ENCODE measurements at places on chromosomes 5 and 9.
A peak's percentile ranks its signal among the peaks of the same experiment; 100 is the strongest.

DNA sequence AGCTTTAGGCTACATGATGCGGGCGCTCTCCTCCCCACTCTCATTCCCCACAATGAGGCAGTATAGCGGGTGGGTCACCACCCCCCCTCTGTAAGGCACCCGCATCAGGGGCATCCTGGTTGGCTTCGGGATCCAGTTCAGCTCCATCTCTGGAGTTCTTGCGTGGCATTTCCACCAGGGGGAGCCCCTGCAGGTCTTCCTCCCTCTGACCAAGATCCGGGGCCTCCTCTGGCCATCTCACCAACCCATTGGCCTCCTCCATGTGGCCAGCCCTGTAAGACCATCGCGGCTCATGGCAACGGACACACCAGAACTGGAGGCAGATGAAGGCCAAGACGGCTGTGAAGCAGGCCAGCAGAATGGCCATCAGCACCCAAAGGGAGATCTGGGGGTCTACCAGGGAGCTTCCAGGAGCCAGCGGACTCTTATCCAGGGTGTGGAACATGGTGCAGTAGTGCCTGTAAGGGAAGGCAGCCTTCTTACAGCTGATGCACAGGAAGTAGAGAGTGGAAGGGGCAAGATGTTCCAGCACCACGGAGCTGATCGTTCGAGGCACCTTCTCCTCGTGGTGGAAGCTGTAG is 77.0 kb downstream of the CYFIP2 start:
- no peak for DNase-seq

DNA sequence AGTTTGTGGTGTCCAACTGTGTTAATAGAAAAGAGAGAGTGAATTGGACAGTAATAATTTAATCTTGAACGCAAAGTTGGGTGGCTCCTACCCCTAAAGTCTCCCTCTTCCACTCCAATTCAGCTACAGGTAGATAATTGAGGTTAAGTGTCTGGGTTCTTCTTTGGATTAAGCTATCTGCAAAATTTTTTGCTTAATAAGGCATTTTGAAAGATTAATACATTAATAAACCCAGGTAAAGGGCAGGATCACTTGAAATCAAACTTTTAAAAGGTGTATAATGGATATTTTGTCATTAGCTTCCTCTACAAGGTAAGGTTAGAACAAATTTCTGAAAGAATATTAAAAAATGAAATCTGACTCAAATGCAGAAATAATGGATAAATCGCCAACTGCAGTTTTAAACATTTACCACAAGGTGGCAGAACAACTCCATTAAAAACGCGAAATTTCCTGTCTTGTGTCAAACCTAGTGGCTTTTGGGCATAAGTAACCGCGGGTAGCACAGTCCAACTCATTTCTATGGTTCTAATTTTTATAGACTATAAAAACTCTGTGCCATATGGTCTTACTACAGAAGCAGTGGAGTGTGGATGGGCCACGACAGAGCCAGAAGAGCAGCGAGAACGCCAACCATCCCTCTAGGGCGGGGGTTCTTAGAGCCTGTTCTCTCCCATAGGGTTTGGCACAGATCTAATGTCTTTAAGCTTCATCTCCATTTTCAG is 276.5 kb downstream of the ARHGEF28 start:
- no peak for DNase-seq

- no peak for DNase-seq
These were observed 427.8 kb downstream of the KDM4C start for GRCh38 chr9:7185612-7186011.

DNA sequence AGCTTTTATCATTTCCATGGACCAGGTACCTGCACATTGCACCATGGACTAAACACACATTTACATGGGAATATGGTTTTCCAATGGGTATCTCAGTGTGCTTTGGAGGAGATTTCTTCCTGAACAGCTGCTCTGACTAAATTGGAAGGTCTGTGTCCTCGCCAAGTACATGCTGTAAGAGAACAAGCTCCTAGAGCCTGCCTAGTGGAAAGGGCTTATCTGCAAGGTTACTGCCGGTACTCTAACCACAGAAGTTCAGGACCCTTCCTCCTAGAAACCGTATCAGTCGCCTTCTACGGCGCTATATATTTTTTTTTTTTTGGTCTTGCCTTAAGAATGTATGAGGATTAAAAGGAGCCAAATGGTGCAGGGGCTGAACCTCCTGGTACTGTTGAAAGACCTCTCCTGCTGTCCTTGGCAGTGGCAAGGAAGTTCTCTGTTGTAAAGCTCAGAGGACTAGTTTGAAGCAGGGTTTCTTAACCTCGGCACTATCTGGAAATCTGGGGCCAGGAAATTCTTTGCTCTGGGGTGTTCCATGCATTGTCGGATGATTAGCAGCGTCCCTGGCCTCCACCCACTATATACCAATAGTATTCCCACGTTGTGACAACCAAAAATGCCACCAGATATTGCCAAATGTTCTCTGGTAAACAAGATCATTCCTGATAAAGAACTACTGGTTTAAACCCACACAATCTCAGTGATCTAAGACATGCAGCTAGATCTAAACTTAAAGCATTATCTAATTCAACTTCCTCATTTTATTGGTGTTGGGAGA is 107.4 kb downstream of the FBXO38 start:
- no peak for DNase-seq

GRCh38 chr5:60143942-60144549 is 250.5 kb upstream of the PDE4D start:
- DNase-seq = no peak

DNA sequence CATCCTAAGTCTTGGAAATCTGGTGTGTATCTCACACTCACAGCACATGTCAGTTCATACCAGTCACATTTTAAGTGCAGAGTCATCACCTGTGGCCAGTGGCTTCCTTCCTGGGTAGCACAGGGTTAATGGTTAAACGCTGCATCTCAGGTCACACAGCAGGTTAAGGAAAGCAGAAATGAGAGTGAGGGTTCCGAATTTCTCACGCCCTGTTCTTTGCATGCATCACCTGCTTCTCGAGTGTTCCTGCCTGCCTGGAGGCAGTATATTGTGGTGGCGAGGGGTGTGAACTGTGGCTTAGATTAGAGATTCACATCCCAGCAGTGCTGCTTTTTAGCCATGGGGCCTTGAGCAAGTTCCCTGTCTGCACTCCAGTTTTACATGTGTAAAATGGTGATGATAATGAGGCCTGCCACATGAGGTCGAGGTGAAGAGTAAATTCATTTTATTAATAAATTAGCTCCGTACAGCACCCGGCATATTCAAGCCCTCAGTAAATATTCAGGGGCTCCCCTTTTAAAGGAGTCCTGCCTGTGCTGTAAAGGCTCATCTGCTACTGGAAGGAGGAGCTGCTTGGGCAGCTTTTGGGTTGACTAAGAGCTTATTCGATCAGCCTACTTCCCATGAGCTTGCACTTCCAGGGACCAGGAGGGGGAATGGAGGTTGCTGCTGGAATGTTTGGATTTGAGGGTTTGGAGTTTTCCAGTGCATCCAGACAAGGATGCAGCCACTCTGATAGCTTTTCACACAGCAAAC is 61.1 kb upstream of the SAP30L start:
- DNase-seq = no peak

GRCh38 chr9:35912791-35913400 is 3.6 kb downstream of the SPAAR start:
- DNase-seq = no peak

- DNase-seq = no peak
These were observed 6.2 kb downstream of the IL17B start for GRCh38 chr5:149372932-149373331.

DNA sequence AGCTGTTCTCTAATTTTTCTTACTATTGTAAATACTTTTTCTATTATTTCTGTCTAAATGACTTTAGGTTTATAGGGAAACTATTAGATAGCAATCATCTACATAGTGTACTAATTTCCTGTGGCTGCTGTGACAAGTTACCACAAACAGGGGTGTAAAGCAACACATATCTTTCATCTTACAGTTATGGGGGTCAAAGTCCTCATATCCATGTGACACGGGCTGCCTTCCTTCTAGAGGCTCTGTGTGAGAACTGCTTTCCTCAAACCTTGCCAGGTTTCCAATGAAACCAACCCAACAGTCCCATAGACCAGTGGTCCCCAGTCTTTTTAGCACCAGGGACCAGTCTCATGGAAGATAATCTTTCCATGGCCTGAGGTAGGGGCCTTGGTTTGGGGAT is 189.1 kb downstream of the ROR2 start:
- no peak for DNase-seq

GRCh38 chr9:109477258-109478050 is 20.7 kb downstream of the PTPN3 start:
- peak; percentile 75 for DNase-seq

DNA sequence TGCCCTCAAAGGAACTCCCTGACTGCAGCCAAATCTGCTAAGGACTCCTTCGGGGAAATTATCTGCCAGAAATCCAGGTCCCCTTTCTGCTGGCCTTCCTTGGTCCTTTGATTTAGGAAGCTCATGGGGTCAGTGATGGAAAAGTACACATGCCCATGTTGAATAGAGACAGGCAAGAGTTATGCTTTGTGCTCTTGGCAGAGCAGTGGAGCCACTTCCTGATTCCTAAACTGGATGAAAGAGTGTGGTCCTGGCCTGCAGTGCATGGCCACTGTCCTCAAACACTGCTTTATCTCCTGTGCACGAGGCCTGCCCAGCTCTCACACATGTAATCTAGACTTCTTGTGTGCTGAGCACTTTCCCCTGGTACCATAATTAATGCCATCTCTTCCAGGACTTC is 2.0 kb upstream of the EBF1 start:
- no peak for DNase-seq

DNA sequence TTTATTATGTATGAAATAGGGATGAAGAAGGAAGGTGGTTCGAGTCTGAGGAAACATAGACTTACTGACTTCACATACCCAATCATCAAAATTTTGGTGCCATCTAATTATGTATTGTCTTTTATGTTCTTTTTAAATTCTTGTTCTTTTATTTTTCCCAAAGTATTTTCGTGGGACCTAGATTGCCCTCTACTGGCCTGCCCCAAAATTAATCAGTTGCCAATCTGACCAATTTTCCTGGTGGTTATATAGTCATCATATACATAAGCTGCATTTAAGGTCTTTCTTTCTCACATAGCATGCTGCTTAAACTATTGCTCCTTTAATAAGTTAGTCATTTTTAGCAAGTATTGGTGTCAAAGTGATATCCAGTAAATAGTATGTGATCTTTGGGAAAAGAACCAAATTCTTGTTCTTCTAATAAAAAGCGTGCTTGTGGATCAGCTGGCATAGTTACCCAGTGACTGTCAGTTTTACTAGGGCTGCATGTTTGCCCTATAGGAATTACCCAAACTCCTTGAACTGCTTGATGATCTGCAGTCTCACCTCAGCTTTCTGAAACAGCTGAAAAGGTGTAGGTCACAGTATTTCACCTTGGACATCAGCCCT is 223.5 kb downstream of the SH3GL2 start:
- DNase-seq = no peak

DNA sequence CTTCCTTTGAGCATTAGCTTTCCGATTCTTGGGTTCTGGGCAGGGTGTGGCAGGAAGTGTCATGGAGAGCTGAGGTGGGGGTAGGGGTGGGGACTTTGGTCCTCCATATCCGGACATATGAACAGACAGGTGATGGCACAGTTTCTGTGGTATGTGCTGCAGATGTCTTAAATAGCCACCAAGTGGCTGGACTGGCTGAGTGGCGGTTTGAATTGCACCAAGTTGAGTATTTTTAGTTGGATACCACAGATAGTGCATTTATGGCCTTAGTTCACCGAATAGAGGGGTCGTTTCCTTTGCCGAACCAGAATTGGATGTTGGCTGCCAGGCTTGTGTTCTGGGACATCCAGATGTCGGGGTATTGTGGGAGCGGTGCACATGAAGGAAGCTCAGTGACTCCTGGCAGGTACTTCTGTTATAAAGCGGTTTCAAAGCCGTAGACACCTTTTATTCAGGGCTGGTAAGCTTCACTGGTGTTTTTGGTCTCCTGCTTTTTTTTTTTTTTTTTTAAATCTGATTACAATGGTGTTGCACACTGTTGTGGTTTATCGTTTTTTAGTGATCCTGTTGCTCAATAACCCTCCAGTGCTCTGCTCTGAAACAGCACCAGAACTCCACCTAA is 15.1 kb upstream of the TNFAIP8 start:
- no peak for DNase-seq

- no peak for DNase-seq
These were observed 8.4 kb downstream of the HDAC3 start for GRCh38 chr5:141628175-141628788.

DNA sequence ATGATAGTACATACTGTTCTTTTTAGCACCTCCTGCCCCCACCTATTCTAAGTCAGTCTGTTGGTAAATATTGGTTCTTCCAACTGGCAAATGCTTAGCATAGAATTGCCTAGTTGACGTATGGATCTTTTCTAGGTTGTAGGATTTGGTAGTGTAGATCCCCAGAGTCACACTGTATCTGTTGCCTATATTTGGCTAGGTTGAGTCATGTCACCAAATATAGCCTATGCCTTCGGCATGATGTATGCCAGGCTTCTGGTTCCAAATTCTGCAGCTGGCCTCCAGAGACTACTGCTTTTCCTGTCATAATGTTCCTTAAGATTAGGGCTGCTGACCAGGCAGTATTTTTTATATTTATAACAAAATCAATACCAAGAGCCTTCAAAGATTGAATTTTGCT is 38.2 kb downstream of the CPEB4 start:
- DNase-seq = no peak

- DNase-seq = no peak
These were observed 262.1 kb downstream of the RFX3 start for GRCh38 chr9:3263698-3264097.

- DNase-seq = peak; percentile 26
These were observed 91.4 kb downstream of the CACNA1B start for GRCh38 chr9:137969008-137969407.

GRCh38 chr5:116859666-116860320 is 285.2 kb upstream of the SEMA6A start:
- DNase-seq = no peak

DNA sequence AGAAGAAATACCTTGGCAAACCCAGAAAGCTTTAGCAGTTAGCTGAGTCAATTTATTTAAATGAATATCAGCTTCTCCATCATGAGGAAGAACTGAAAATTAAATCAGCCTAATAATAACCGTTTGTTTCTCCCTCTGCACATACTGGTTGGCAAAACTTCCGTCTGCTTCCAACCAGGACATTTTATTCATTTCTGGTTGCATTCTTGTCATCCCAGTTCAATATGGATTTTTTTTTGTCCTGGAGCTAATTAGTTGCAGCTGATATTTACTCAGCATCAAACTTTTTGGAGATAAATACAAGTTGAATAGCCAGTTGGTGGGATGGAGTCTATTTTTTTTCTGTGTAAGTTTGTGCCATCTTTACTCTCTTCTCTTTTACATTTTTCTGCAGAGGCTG is 126.5 kb upstream of the GDNF start:
- no peak for DNase-seq

- no peak for DNase-seq
These were observed 8.5 kb downstream of the AMBP start for GRCh38 chr9:114069476-114070187.

- no peak for DNase-seq
These were observed 9.9 kb upstream of the PHYHD1 start for GRCh38 chr9:128910906-128911305.

GRCh38 chr5:156438076-156438475 is 111.1 kb downstream of the SGCD start:
- no peak for DNase-seq

Data from liver (tissue), 10 donors.